ENCODE measurements at places on chromosomes 2 and 18. TPM values are rescaled to one million over a fixed set of nuclear protein-coding genes. Genes with fewer than 3 reads are reported as not detected.

DNA sequence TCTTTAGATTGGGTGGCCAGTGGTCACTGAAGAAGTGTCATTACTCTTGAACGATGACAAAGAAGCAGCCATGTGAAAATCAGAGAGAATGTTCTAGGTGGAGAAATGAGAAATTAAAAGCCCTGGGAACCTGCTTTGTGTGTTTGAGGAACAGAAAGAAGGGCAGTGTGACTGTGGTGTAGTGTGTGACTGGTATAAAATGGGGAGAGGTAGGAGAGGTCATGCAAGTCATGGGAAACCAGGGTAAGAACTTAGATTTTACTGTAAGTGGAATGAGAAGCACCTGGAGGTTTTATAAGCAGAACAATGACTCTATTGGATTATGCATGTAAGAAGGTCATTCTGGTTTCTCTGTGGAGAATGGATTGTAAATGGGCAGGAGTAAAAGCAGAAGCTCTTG, 12.2 kb downstream of the ICOS start:
- H3K36me3 ChIP-seq = peaks cover 3% of the 10 kb centered on the region
- H3K27ac ChIP-seq = no peak overlapping the region
- H3K4me3 ChIP-seq = no peak overlapping the region

DNA sequence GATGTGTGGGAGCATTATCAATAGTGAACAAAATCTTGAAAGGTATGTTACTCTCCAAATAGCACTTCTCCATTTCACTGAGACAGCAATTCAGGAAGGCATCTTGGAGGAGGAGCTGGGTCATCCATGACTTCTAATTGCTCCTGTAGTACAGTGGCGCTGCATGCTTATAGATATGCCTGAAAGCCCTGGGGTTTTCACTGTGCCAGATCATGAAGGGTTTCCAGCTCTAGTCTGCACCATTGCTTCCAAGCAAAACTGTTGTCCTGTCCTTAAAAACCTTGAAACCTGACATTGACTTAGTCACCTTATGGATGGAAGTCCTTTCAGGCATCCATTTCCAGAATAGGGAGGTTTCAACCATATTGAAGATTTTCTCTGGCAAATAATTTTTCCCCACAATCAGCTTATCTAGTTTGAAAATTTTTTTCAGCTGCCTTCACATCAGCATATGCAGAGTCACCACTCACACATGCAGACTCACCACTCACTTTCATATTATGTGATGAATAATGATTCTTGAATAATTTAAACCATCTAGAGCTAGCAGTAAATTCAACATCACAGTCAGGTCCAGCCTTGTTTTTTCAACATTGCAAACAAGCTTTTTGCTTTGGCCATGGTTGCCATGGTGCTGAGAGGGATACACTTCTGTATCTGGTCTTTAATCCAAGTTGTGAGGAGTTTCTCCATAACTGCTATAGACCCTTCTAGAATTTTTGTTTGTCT, 297.1 kb downstream of the CLIP4 start:
- no peaks in the 10 kb centered on the region for H3K27me3 ChIP-seq
- no peak overlapping the region for H3K27ac ChIP-seq
- no peaks in the 10 kb centered on the region for H3K36me3 ChIP-seq
- no peaks in the 10 kb centered on the region for H3K4me1 ChIP-seq
- no peak for DNase-seq

DNA sequence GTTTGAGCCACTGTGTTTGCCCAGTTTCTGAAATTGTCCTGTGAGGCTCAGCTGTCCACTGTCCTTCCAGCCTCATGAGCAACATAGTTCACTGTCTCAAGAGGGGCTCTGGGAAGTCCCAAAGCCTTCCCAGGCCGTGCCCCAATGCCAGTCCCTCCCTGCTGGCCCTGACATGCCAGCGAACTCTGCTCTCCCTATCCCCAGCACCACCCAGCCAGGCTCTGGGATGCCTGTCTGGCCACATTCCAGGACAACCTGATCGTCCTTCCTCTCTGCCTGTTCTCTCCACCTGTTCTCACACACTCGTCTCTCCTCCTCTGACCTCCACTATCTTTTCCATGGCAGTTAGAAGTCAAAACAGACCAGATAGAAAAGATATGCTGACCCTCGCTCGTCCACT, 278.0 kb upstream of the ID2 start:
- no peaks in the 10 kb centered on the region for H3K27me3 ChIP-seq
- H3K27ac ChIP-seq = no peak overlapping the region
- no peak for DNase-seq

DNA sequence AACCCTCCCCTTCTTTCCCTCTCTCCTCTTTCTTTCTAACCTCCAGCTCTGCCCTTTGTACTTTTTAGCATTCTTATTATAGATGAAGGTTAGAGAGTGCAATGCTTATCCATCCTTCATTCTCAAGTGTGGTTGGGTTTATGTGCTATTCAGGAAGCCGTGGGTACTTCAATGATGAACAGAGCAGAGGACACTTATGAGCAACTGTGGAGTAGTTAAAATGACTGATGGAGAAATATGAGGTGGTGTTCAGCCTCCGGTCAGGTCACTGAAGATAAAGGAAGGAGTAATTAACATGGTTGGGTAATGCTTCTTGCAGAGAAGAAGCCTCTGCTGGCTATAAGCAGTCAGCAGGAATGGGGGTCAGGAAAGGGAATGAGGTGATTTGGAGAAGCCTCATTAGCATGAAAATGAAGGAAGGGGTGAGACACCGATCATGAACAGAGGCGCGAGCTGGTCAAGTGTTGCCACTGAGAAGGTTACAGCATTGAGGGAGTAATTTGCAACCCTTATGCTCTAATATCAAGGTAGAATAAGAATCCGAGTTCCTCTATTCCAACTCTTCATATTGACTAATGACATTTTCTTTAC, 174.7 kb downstream of the LPIN1 start:
- peaks cover 4% of the 10 kb centered on the region for H3K27me3 ChIP-seq
- no peak overlapping the region for H3K4me3 ChIP-seq
- H3K4me1 ChIP-seq = no peaks in the 10 kb centered on the region
- H3K27ac ChIP-seq = no peak overlapping the region
- no peaks in the 10 kb centered on the region for H3K36me3 ChIP-seq
- no peak for DNase-seq

GRCh38 chr2:96113367-96113677, 3.0 kb downstream of the ADRA2B start:
- DNase-seq = no peak
- H3K4me3 ChIP-seq = no peak overlapping the region
- no peaks in the 10 kb centered on the region for H3K36me3 ChIP-seq
- peaks cover 15% of the 10 kb centered on the region for H3K27me3 ChIP-seq

DNA sequence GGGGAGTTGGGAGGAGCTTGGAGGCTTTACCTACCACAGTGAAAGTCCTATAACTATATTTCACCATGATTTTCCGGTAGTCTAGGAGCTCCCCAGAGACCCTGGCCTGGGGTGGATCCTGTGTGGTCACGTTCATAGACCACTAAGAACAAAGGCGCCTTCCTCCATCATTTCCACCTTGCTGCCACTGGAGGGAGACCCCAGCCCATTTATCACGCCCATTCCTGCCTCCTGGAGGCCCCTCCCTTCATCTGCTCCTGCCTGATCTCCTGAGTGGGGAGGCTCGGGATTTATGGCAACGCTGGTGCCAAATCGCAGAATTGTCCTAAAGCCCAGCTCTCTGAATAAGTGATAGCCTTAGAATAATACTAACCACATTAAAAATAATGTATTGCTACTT, 507.6 kb upstream of the SPHKAP start:
- H3K27me3 ChIP-seq = no peaks in the 10 kb centered on the region
- H3K4me3 ChIP-seq = no peak overlapping the region
- H3K27ac ChIP-seq = no peak overlapping the region
- H3K4me1 ChIP-seq = no peaks in the 10 kb centered on the region
- DNase-seq = peak; percentile 55

- DNase-seq = no peak
- no peaks in the 10 kb centered on the region for H3K4me1 ChIP-seq
- peak overlapping the region; percentile 36 for H3K27ac ChIP-seq
- H3K27me3 ChIP-seq = peaks cover 6% of the 10 kb centered on the region
- peaks cover 49% of the 10 kb centered on the region for H3K36me3 ChIP-seq
- peak overlapping the region; percentile 71 for H3K4me3 ChIP-seq
These were observed 17.2 kb downstream of the CNDP2 start for GRCh38 chr18:74513149-74513882.

- peaks cover 6% of the 10 kb centered on the region for H3K27me3 ChIP-seq
- H3K27ac ChIP-seq = no peak overlapping the region
- peaks cover 37% of the 10 kb centered on the region for H3K4me1 ChIP-seq
- no peak overlapping the region for H3K4me3 ChIP-seq
These were observed 15.6 kb upstream of the CEP68 start for GRCh38 chr2:65040400-65041261.

GRCh38 chr18:9101730-9102507, 580 bp upstream of the NDUFV2 start:
- H3K27me3 ChIP-seq = peaks cover 7% of the 10 kb centered on the region
- H3K27ac ChIP-seq = peak overlapping the region; percentile 99
- no peak for DNase-seq
- H3K4me1 ChIP-seq = peaks cover 44% of the 10 kb centered on the region
- no peaks in the 10 kb centered on the region for H3K36me3 ChIP-seq
- peak overlapping the region; percentile 96 for H3K4me3 ChIP-seq

GRCh38 chr2:222973237-222973636, 78.8 kb upstream of the KCNE4 start:
- no peaks in the 10 kb centered on the region for H3K36me3 ChIP-seq
- DNase-seq = no peak
- no peak overlapping the region for H3K4me3 ChIP-seq
- no peaks in the 10 kb centered on the region for H3K4me1 ChIP-seq
- H3K27me3 ChIP-seq = no peaks in the 10 kb centered on the region

The INPP1 gene
- 11.7 TPM for total RNA-seq

The CXCR2 gene
- total RNA-seq = 0.49 TPM

The TMEM163 gene
- total RNA-seq = 150 TPM

The RAMP1 gene
- total RNA-seq = 2.2 TPM

The ZSWIM2 gene
- not detected for total RNA-seq

The ZNF385B gene
- 0.49 TPM for total RNA-seq

The FAM124B gene
- total RNA-seq = 269 TPM
